ENCODE measurements at places on chromosomes 2 and 18.
A peak's percentile ranks its signal among the peaks of the same experiment; 100 is the strongest.

GRCh38 chr18:63245600-63245999 is 74.0 kb downstream of the BCL2 start:
- no peak for DNase-seq

GRCh38 chr2:168338292-168338691 is 90.9 kb upstream of the STK39 start:
- no peak for DNase-seq

DNA sequence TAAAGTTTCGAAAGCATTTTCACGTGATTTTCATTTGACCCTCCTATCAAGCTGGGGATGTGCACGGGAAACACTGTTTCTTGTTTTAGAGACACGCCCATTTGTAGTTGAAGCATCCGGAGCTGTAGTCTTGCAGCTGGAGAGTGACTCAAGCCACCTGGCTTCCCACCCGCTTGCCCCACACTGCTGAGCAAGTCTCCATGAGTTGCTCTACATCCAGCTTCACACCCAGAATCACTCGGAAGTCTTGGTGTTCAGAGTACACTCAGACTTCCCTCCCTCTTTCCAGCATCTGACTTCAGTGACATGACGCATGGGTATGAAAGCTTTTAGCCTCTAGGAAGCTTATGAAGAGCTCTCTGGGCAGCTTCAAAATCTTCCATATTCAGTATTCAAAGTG is 262.4 kb downstream of the NBAS start:
- no peak for DNase-seq

DNA sequence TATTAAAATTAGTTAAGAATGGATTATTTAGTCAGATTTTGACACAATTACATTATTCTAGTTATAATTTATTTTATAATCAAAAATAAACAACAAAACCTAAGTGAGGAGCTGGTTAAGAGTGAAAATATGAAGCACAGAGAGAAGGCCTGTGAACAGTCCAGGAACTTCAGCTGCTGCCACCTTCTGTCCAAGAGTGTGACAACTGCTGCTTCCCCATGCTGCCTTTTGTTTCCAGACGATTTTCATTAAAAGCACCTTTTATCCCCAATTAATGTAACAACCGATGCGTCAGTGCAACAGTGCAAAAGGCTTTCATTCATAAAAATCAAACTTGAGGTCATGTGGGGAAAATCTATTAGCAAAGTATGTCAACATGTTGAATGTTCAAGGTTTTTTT is 363.6 kb downstream of the CTNNA2 start:
- peak; percentile 4 for DNase-seq

- no peak for DNase-seq
Measured at GRCh38 chr2:112625474-112626114, 20.1 kb upstream of the SLC20A1 start.

DNA sequence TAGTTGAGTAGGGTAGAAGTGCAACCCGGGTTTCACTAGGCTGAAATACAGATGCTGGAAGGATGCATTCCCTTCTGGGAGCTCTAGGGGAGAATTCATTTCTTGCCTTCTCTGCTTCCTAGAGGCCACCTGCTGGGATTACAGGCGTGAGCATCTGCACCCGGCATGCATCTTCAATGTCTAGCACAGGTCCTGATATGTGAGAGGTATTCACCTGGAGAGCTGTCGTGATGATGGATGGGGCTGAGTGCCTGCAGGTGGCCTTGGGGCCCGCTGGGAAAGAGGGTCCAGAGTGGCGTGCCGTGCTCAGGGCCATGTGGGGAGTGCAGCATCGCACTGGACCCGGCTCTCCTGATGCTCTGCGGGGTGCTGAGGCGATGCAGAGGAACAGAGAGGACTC is 6.6 kb upstream of the NTSR2 start:
- DNase-seq: no peak

DNA sequence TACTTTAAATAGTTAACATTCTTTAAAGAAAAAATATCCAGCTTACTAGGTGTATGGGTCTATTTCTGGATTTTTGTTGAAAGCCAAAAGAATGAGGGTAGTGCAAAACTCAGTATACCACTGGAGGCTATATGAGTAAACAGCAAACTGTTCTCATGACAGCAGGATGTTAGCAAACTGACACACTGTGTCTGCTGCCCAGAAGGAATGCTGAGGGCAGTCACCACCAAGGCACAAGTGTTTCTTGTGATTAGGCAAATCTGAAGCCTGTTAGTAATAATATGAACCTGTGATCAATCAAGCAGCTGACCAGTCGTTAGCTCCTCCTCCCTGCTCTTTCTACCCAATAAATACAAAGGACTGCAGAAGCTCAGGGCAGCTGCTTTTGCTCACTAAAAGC is 50.5 kb upstream of the SULT1C3 start:
- no peak for DNase-seq

DNA sequence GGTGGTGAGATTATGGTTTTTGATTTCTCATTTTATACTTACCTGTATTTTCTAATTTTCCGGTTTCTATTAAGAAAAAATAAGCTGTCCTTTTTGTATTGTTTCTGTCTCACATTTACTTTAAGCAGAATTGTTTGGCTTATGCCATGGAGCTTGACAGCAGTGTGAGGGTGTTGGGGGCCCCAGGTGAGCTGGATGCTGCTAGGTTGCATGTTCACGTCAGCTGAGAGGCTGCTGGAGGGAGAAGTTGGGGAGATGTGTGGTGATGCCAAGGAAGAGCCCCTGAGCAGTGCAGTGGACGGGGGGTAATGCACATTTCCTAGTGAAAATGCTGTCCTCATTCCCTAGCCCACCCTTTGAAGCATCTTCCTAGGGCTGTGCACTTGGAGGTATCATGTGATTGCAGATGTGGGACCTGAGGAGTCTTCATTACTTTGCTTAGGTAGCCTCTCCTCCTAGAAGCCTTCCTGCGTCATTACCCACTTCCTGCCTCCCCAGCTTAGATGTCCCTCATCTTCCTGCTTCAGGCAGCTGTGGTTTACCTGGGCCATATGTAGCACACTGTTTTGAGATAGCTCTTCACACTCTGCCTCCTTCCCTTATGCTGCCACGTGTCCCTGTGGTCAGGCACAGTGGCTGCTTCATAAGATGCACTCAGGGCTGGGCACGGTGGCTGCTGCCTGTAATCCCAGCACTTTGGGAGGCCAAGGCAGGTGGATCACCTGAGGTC is 16.2 kb downstream of the ATG16L1 start:
- DNase-seq: no peak

GRCh38 chr2:220460257-220460985 is 833.0 kb downstream of the SLC4A3 start:
- no peak for DNase-seq

DNA sequence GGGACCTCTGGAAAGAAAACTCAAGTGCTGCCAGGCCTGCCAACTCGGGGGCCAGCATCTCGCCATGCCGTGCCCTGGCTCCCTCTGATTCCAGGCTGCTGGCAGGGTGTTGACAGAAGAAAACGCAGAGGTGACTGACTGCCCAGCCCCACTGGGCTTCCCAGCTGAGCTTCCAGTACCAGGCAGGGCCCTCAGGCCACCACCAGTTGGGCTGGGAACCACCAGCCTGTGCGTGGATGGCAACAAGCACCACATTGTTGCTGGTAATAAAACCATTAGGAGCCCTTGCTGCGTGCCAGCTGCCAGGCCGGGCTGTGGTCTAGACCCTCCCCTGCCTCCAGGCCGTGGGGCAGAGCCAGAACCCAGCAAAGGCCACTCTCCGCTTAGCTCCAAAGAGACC is 9.2 kb downstream of the DNMT3A start:
- peak; percentile 66 for DNase-seq

GRCh38 chr2:134917360-134917865 is 1.2 kb upstream of the CCNT2 start:
- DNase-seq: no peak

DNA sequence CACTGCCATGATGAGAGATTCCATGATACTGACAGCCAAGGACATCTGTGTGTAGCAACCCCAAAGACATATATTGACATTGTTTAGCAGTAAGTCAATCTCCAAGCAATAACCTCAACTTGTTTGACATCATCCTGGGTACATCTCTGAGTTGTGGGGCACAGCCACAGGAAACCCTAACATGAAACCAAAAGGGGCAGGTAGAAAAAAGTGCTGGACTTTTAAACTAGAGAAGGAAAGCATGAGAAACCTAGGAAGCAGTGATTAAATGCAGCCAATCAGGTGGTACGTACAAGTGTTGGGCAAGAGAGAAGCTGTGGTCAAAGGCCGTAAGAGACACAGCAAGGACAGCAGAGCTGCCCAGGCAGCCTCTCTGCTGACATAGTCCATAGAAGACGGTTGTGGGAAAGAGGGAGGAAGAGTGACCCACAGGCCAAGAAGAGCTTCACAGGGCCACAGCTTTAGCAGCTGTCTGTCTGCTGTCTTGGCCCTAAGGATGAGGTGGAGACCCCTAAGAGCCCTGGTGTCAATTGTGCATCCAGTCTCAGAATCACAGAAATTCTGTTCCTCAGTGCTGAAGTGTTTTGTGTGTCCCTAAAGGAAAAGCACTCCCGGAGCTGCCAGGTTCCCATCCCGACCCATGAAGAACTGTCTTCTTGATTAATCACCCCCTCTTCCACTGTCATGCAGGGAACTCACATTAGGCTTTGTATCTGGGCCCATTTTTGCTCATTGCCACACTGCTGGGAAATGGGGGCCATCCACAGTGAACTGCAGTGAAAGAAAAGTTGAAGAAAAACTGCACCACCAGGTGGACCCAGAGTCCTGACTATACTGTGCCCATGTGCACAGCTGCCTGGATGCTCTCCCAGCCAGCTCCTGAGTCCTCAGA is 25.4 kb upstream of the CHN1 start:
- no peak for DNase-seq

Data from amygdala (tissue), 56 donors.